Stomach (tissue), 19 donors: ENCODE measurements at places on chromosomes 13 and 19. TPM values are rescaled to one million over a fixed set of nuclear protein-coding genes. Genes with fewer than 3 reads are reported as not detected.

The PLK5 gene
- not detected for total RNA-seq

The SAFB gene
- total RNA-seq: 46.1 TPM

The HIF3A gene
- total RNA-seq: 156 TPM

The TEX29 gene
- not detected for total RNA-seq

The PALM3 gene
- 4.2 TPM for total RNA-seq

The SIGLEC9 gene
- not detected for total RNA-seq

The SLC8A2 gene
- total RNA-seq: 3.2 TPM

The SMIM44 gene
- not detected for total RNA-seq

The LAIR1 gene
- total RNA-seq: 9.1 TPM

The NCR1 gene
- not detected for total RNA-seq

The LRRC63 gene
- total RNA-seq: not detected

The DPF1 gene
- not detected for total RNA-seq

The SRRM5 gene
- total RNA-seq: not detected

The CAPN12 gene
- total RNA-seq: 6.4 TPM

The CYP4F8 gene
- not detected for total RNA-seq

The CGB3 gene
- not detected for total RNA-seq

The CC2D1A gene
- 24.8 TPM for total RNA-seq

The COX7A1 gene
- 5.0 TPM for total RNA-seq

The TPTE2 gene
- total RNA-seq: not detected

The PNMA8C gene
- total RNA-seq: not detected

The CGB2 gene
- total RNA-seq: not detected

The ZNF541 gene
- total RNA-seq: not detected

The AZU1 gene
- total RNA-seq: not detected

The KANK2 gene
- total RNA-seq: 120 TPM

The TMEM221 gene
- total RNA-seq: not detected

The TNNT1 gene
- total RNA-seq: not detected

The SUPT5H gene
- 61.7 TPM for total RNA-seq

The MBD3L5 gene
- total RNA-seq: not detected

The VSTM1 gene
- total RNA-seq: not detected

The SHC2 gene
- 13.8 TPM for total RNA-seq

The ZNF583 gene
- 0.45 TPM for total RNA-seq

The GNG7 gene
- 2.2 TPM for total RNA-seq

The FFAR1 gene
- not detected for total RNA-seq

The KL gene
- 0.45 TPM for total RNA-seq

The PLIN4 gene
- 9.0 TPM for total RNA-seq

The C13orf46 gene
- total RNA-seq: 3.9 TPM

The MVB12A gene
- total RNA-seq: 16.9 TPM

The CGB8 gene
- total RNA-seq: not detected

The PCDH17 gene
- total RNA-seq: 0.89 TPM

The LGALS7B gene
- total RNA-seq: not detected

The HSD11B1L gene
- total RNA-seq: 0.89 TPM

The CEACAM19 gene
- total RNA-seq: 17.0 TPM

The GADD45B gene
- 95.3 TPM for total RNA-seq

The SHISA7 gene
- total RNA-seq: not detected

The WDFY2 gene
- 21.2 TPM for total RNA-seq

The NTF4 gene
- not detected for total RNA-seq

The KANK3 gene
- total RNA-seq: 4.4 TPM

The PABPC3 gene
- not detected for total RNA-seq

The HIPK4 gene
- total RNA-seq: not detected

The RNF17 gene
- not detected for total RNA-seq

The SGCG gene
- total RNA-seq: not detected

The KLK14 gene
- total RNA-seq: not detected

The SERP2 gene
- total RNA-seq: 255 TPM

The CD70 gene
- total RNA-seq: not detected

The CTXN1 gene
- 1.3 TPM for total RNA-seq

The TEX26 gene
- total RNA-seq: not detected
